ENCODE measurements at places on chromosomes 3 and 15.

- DNase-seq: no peak
These were observed 28.8 kb downstream of the LYSMD4 start for GRCh38 chr15:99704444-99704838.

- no peak for DNase-seq
These were observed 72.0 kb upstream of the GLCE start for GRCh38 chr15:69088300-69088965.

- DNase-seq: no peak
These were observed 44.2 kb upstream of the C2CD4B start for GRCh38 chr15:62209322-62209721.

GRCh38 chr3:196159952-196160804 lies 51.0 kb downstream of the ZDHHC19 start:
- DNase-seq: peak; percentile 43

GRCh38 chr3:108970561-108970960 lies 16.9 kb upstream of the GUCA1C start:
- no peak for DNase-seq

DNA sequence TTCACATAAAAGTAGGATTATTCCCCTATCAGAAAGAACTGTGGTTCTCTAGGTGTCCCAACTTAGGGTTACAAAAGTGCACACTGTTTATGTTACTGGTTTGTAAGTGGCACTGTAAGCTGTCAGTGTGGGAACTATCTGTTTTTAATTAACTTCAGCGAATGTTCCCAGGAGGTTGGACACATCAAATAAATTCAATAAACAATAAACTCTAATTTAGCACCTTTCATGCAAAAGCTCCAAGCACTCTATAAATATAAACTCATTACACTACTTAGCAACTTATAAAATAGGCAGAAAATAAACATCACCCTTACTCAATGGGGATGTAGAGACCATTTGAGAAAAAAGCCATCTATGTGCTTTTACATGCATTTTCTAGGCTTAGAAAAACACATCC lies 168.4 kb upstream of the SLC2A2 start:
- DNase-seq: no peak

DNA sequence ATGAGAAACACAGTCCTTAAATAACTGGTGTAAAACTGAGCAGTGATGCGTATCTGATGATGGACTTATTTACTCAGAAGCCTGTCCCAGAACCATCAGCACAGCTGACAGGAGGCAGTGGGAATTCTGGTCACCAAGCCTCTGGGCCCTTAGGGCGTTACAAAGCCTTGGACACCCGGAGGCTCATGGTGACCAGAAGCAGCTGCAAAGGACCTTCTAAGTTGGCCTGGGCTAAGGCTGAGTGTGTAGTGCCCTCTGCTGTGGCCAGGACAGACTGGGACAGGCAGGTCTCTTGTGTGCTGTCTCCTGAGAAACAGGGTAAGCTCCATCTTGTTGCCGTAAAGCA lies 168.9 kb downstream of the ATP10A start:
- no peak for DNase-seq

GRCh38 chr15:57064033-57064432 lies 145.6 kb downstream of the TCF12 start:
- DNase-seq: no peak

- DNase-seq: no peak
These were observed 245.2 kb upstream of the IGF1R start for GRCh38 chr15:98403169-98403568.

GRCh38 chr15:74956648-74957475 lies at the start of gene RPP25:
TSS of gene RPP25 (minus strand) at chr15:74956772. CDS start at chr15:74956583, 189 bp downstream.
- peak; percentile 88 for DNase-seq

GRCh38 chr15:64355348-64355943 lies 527 bp downstream of the CSNK1G1 start:
- DNase-seq: no peak

- DNase-seq: no peak
These were observed 452.6 kb downstream of the OCA2 start for GRCh38 chr15:27646531-27646930.

Data from activated T-cell treated with anti-CD3 and anti-CD28 coated beads, Interleukin-2, amount 50 U/mL, for 24 hours (primary cell).